Stimulated activated CD4-positive, alpha-beta T cell treated with anti-CD3 and anti-CD28 coated beads, Interleukin-2, amount 100 ng/mL, for 4 hours (primary cell): ENCODE measurements at places on chromosomes 6 and 20.

GRCh38 chr20:20251836-20252235 is 116.1 kb upstream of the INSM1 start:
- DNase-seq: no peak

DNA sequence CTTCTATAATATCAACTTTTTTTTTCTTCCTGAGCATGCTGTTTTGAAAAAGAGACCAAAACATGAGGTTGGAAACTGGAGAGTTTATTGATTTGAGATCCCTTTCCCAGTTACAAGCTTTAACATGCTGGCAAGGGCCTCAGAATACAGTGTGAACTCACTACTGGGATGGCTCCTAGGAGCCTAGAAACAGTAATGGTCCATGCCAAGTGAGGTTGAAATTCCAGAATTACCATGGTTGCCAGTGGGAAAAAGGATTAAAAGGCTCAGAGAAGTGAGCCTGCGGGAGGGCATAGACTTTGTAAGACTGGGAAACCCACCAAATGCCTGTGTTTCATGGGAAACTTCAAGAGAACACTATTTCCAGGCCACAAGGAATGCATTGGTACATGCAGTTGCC is 28.9 kb upstream of the SLC22A3 start:
- DNase-seq: no peak

- DNase-seq: no peak
These were observed 10.8 kb upstream of the SF3B5 start for GRCh38 chr6:144106206-144106605.

- no peak for DNase-seq
These were observed 124.6 kb upstream of the ARMC2 start for GRCh38 chr6:108723594-108723993.

- DNase-seq: no peak
These were observed 175.1 kb upstream of the PMEPA1 start for GRCh38 chr20:57884956-57885355.

- DNase-seq: no peak
These were observed 454.9 kb downstream of the C6orf118 start for GRCh38 chr6:164854526-164854925.

GRCh38 chr6:130995783-130996447 is 67.1 kb downstream of the EPB41L2 start:
- DNase-seq: no peak

DNA sequence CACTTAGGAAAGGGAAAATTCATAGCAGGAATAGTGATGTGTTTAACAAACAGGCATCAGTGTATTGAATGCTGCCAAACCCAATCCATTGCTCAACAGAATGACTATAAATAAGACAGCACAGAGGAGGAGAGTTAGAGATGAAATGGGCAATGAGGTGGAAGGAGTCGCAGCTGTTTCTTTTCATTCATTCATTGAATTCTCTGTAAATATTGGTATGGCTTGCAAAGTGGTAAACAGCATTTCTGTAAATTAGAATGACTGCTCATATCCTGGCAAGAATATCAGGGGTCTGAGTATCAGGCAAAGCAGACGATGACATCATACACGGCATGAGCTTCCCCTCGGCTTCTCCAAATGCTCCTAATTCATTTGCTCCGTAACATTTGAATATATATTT is 703.6 kb upstream of the SLC35B3 start:
- DNase-seq: no peak

- DNase-seq: no peak
These were observed 6.2 kb downstream of the ITCH start for GRCh38 chr20:34369265-34369664.

- DNase-seq: no peak
These were observed 193.6 kb downstream of the EDN1 start for GRCh38 chr6:12483712-12484111.

- no peak for DNase-seq
These were observed 80.9 kb upstream of the SRSF6 start for GRCh38 chr20:43376831-43377230.

- no peak for DNase-seq
These were observed 82.8 kb upstream of the HDAC2 start for GRCh38 chr6:114053791-114054190.

DNA sequence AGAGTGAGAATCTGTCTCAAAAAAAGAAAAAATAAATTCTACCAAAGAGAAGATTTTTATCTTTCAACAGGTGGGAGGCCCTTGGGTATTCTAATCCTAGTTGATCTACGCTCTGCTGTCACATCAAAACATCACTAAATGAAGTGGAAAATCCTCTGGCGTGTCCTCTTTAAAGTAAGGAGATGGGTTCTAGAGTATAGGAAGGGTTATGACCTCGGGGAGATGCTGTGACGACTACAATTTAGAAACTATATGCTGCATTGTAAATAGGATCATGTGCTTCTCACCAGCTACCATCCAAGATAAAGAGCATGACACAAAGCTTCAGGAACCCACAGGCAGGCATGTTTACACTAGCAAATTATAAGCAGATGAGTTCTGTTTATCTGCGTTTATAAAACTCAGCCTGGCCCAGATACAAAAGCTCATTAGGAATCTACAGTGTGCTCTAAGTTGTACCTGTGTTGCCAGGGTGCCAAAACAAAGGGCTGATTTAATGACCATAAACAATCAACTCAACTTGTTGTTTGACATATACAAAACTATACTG is 197.1 kb upstream of the PLN start:
- DNase-seq: no peak

DNA sequence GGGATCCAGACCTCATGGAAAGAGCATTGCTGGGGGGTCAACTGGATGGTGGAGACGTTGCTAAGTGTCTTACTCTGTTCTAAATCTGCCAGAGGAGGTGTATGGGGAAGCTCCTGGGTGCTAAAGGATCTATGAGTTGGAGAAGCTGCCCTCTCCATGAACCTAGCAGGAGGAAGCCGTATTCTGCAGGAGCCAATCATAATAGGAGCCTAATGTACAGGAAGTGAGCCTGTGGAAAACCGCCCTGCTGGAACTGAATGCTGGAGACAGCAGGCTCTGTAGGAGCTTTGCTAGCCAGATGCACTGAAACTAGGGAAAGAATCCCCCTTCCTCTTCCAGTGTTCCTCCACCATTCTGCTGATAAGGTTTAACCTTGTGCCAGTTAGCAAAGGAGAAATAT is 10.9 kb downstream of the CASP8AP2 start:
- no peak for DNase-seq

DNA sequence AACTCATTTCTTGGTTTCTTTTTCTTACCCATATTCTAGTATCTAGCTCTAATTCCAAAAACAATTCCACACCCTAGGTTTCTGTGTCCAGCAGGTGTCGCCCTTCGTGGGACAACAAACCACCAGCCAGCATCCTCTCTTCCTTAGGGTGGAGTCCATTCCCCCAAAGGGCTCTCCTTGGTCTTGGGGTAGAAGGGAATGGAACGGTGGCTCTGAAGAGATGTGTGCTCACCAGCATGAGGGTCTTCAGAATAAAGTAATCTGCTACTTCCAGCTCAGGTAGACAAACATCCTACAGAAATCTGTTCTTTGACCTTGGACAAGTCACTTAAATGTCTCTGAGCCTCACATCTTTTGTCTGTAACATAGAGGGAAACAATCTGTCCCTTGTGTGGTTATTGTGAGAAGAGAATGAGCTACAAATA is 7.2 kb downstream of the HLA-DMB start:
- peak; percentile 69 for DNase-seq

DNA sequence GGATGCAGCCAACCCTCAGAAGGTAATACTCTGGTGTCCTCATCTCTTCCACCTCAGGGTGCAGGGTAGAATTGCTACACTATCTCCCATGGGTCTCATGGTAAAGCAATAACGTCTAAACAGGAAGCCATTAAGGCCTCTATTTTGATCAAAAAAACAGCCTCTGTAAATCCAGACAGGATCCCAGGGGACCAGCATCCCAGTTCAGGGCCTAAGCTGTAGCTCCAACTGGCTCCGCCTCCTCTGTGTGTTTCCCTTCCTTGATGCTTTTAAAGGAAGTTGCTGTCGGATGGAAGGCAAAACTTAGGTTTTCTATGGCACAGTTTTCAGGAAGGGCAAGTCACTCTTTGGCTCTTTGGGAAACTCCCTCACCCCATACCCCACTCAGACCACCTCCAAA is 222.0 kb downstream of the MAFB start:
- no peak for DNase-seq

- DNase-seq: no peak
These were observed 128.2 kb downstream of the CRYBG1 start for GRCh38 chr6:106488494-106489370.

- DNase-seq: no peak
These were observed 3.2 kb upstream of the SEC23B start for GRCh38 chr20:18504479-18505060.

DNA sequence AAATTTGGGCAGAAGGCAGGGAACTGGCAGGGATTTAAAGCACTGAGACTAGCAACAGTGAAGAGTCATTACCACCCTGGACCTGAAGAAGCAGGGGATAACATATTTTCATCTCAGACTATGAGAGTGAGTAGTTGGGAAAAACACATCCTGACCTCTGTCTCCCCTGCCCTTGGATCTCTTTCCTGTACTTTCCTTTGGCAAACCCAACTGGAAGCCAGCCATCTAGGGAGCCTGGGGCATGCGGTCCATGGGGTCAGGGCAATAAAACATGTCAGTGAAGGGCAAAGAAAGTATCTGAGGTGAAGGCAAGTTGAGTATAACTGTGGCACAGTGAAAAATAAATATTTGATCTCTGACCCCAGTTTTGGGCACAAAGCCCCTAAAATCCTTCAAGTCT is 698.2 kb downstream of the DOK5 start:
- no peak for DNase-seq

GRCh38 chr6:159989492-159990480 is 20.9 kb downstream of the IGF2R start:
- no peak for DNase-seq

GRCh38 chr20:5630071-5630470 is 120.1 kb upstream of the SHLD1 start:
- DNase-seq: no peak

DNA sequence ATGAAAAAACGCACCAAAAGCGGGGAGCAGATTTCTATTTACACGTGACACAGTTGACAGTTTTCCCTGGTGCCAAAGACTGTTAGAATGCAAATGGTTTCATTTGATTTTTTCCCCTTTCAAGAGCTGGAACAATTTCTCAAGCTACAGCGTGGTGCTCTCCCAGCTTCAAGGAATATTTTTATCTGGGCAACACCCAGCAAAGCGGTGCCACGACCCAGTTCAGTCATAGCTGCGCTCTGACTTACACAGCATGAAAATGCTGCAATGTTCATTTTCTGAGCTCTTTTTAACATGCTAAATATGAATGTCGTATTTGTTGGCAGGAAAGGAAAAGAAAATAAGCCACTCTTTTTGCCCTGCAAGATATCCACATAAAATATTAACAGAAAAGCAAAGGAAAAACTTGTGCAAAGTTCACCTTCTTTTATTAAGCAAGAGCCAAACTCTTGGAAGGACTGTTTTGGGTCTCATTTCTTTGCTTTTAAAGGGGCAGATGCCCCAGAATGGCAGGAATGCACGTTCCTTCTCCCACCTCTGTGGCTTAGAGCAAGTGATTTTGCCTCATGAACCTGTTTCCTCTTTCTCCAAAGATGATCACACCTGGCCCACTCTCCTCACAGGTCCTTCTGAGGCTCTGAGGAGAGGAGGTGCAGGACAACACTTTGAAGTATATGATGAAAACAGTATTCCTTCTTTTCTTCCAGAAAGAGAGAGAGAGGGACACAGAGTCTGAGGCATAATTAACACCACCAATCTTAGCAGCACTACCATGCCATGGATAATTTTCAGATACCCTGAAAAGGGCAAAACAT is 47.0 kb downstream of the TTI1 start:
- no peak for DNase-seq

- no peak for DNase-seq
These were observed 9.9 kb downstream of the OR2B6 start for GRCh38 chr6:27966816-27967426.

- no peak for DNase-seq
These were observed 21.2 kb downstream of the CD83 start for GRCh38 chr6:14138701-14139215.

GRCh38 chr6:26411751-26412150 is 9.7 kb downstream of the BTN3A1 start:
- DNase-seq: no peak

DNA sequence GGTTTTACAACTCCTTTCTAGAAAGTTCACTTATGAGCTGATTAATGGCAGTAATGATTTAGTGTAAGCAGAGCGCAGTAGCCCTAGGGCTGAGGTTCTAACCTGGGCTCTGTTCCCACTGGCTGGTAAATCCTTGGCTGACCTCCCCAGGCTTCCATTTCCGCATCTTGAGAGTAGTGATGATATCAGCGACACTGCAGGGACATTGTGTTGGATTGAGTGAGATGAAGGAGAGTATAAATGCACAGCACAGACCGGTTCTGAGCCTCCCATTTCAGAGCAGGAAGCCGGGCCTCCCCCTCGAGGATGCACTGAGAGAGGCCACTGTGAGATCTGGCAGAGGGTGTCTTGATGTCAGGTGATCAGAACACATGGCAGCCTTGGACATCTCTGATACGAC is 477.2 kb upstream of the SULF2 start:
- no peak for DNase-seq

GRCh38 chr6:35808688-35809087 is 3.5 kb downstream of the LHFPL5 start:
- no peak for DNase-seq

- DNase-seq: no peak
These were observed 661 bp downstream of the LCA5 start for GRCh38 chr6:79536585-79536953.

- no peak for DNase-seq
These were observed 1.4 kb upstream of the MARCKS start for GRCh38 chr6:113855500-113856374.

- DNase-seq: no peak
These were observed 90.6 kb upstream of the ADGRF1 start for GRCh38 chr6:47132724-47133123.

GRCh38 chr6:56706981-56707726 is 64.5 kb upstream of the DST start:
- no peak for DNase-seq

DNA sequence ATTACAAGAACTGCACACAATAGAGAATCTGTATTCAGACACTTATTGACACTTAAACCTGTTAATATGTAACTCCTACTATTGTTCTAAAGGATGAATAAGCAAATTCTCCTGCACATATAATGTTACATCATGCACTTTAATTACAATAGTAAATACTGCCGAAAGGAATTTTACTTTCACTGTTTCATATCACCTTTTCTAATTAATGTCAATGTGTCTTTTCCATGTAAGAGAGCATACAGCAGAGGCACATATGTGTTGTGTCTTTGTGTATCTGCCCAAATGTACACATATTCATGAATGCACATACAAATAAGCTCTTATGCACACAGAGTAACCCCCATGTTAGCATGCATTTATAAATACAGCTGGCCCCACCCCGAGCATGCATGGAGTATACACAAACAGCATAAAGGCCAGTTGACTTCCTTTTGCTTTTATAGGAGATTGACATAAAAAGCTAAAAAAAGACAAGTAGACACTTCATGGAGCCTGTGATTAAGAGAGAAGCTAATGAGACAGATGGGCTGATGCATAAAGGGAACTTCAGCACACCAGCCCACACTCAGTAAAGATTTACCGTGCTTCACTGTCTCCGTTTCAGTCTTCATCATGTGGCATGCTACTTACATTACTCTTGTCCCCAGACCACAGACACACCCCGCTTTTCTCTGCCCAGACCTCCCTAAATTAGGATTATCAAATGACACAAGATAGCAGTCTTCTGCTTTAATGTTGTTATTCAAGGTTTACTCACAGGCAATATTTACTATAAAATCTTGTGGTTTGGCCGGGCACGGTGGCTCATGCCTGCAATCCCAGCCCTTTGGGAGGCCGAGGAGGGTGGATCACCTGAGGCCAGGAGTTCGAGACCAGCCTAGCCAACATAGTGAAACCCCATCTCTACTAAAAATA is 184.6 kb downstream of the ATXN1 start:
- DNase-seq: no peak

GRCh38 chr20:1741309-1742048 is 83.9 kb upstream of the SIRPG start:
- no peak for DNase-seq
